GM23248 (cell line): ENCODE measurements at places on chromosomes 12 and 14. TPM values are rescaled to one million over a fixed set of nuclear protein-coding genes. Genes with fewer than 3 reads are reported as not detected.

The ANG gene
- 3.6 and 3.8 TPM in 2 replicates for total RNA-seq

The SLCO1B3 gene
- not detected in 2 replicates for total RNA-seq

The SPIC gene
- not detected in 2 replicates for total RNA-seq

The SOAT2 gene
- not detected in 2 replicates for total RNA-seq

The RTL1 gene
- total RNA-seq, result not detected in 2 replicates
